ENCODE measurements at places on chromosomes 7 and 10. TPM values are rescaled to one million over a fixed set of nuclear protein-coding genes. Genes with fewer than 3 reads are reported as not detected.

DNA sequence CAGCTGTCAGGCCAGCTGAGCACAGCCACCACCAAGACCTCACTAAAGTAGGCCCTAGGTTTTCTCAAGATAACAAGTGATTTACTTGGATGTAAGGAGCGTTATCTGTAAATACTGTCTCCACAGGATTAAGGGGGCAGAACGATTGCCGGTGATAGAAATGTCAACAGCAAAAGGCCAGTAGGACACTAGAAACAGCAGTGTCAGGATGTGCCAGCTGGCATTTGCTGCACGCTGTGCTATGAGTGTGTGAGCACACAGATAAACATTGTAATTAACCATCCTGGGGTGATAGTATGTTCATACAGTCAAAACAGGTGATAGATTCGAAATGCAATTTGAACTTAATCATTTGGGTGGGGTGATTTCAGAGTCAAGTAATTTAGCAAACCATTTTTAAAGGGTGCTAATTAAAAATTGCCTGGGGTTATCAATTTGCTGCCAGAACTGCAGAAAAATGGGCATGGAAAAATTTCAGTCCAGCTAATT lies 36.3 kb upstream of the NOBOX start:
- H3K36me3 ChIP-seq: no peaks in the 10 kb centered on the region
- no peaks in the 10 kb centered on the region for H3K27me3 ChIP-seq
- DNase-seq: no peak
- H3K4me1 ChIP-seq: peaks cover 9% of the 10 kb centered on the region

DNA sequence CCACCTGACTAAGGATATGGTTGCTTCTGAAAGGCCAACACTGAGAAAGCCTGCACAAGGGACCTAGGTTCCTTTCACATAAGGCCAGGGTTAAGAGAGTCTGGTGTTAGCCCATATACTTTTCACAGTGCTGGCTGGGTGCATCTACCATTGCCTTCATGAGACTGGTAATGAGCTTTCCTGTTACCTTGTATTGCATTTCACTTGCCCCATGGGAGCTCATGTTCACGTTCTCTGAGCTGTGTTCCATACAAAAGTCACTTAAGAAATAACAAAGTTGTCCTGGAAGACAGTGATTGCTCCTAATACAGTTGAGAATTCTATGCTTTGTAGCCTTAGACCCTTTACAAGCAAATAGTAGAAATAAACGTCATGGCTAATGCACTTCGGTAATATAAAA lies 337.8 kb upstream of the TEX47 start:
- no peak overlapping the region for H3K27ac ChIP-seq
- no peaks in the 10 kb centered on the region for H3K27me3 ChIP-seq
- no peak overlapping the region for H3K4me3 ChIP-seq
- H3K4me1 ChIP-seq: no peaks in the 10 kb centered on the region
- no peaks in the 10 kb centered on the region for H3K36me3 ChIP-seq

The LMBR1 gene
- total RNA-seq: 89.1 TPM

The PILRA gene
- 3.9 TPM for total RNA-seq

DNA sequence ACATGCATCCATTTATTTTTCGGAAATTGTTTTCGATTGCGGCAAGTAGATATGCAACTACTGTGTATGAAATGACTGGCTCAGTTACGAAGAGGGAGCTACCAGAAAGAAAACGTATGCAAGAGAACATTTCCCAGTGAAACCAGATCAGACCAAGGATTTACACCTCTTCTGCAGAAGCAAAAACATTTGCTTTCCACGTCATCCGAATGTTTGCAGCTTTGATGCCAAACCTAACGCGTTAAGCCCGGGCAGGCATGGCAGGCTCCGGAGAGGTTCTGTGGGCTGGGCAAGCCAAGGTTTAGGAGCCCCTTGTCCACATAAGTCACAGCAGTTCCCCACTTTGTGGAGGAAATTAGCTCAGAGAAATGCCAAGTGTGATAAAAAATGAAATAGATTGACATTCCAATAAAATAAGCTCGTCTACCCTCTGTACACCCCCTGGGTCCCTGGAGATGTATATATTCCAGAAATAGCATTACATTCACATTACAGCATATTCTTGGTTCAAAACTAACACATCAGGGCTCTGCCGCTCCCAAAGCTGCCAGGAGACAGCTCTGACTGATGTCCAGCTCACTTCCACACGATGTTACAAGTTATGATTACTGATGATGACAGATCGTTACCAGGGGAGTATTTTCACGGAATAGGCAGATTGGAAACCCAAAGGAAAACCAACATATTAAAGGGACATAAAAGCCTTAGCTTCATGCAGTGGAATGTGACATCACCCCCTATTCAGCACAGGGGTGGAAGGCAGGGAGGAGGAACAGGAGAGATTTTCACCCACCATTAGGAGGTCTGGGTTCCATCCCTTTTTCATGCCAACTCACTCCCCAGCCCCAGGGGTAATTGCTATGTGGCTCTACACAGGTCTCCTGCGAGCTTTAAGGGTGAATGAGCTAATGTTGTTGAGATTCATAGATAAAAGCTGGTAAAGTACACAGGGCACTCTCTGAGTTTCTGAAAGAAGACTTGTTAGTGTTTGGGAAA lies 81.5 kb downstream of the LYZL1 start:
- no peaks in the 10 kb centered on the region for H3K4me1 ChIP-seq
- peaks cover 9% of the 10 kb centered on the region for H3K27me3 ChIP-seq
- no peak for DNase-seq
- no peak overlapping the region for H3K4me3 ChIP-seq
- H3K36me3 ChIP-seq: no peaks in the 10 kb centered on the region
- no peak overlapping the region for H3K27ac ChIP-seq

GRCh38 chr10:88080213-88080612 lies 216.8 kb downstream of the PTEN start:
- no peaks in the 10 kb centered on the region for H3K36me3 ChIP-seq
- H3K27me3 ChIP-seq: no peaks in the 10 kb centered on the region
- DNase-seq: no peak
- H3K27ac ChIP-seq: peak overlapping the region; percentile 89
- H3K4me3 ChIP-seq: peak overlapping the region; percentile 7

DNA sequence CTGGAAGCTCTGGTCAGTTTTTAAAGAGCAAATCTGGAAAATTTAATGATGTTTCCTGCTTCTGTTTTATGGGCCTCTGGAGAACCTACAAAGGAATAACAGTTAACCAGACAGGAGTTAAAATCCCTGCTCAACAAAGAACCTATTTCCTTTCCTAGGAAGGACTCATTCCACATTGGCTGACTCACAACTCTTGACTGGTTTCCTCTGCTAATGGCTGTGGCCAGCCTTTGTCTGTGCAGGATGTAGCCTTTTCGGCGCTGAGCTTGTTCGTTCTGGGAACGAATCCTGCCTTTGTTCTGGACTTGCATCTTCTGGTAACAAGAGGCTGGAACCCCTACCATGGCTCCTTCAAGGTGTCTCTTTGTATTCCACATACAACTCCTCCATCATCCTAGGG lies 112.8 kb upstream of the PDCD4 start:
- no peak overlapping the region for H3K4me3 ChIP-seq
- no peak overlapping the region for H3K27ac ChIP-seq
- no peak for DNase-seq
- no peaks in the 10 kb centered on the region for H3K36me3 ChIP-seq
- H3K27me3 ChIP-seq: no peaks in the 10 kb centered on the region

The SLC26A5 gene
- not detected for total RNA-seq

- H3K27ac ChIP-seq: no peak overlapping the region
- DNase-seq: no peak
- no peaks in the 10 kb centered on the region for H3K36me3 ChIP-seq
These were observed 4.6 kb downstream of the HSPA12A start for GRCh38 chr10:116737627-116738327.

- peaks cover 4% of the 10 kb centered on the region for H3K27me3 ChIP-seq
- H3K36me3 ChIP-seq: no peaks in the 10 kb centered on the region
- no peaks in the 10 kb centered on the region for H3K4me1 ChIP-seq
These were observed 8.6 kb upstream of the UPF2 start for GRCh38 chr10:12051241-12051640.

GRCh38 chr10:34403512-34403911 lies 411.6 kb downstream of the PARD3 start:
- no peak for DNase-seq
- H3K4me3 ChIP-seq: no peak overlapping the region
- H3K36me3 ChIP-seq: peaks cover 1% of the 10 kb centered on the region
- no peak overlapping the region for H3K27ac ChIP-seq
- no peaks in the 10 kb centered on the region for H3K27me3 ChIP-seq

DNA sequence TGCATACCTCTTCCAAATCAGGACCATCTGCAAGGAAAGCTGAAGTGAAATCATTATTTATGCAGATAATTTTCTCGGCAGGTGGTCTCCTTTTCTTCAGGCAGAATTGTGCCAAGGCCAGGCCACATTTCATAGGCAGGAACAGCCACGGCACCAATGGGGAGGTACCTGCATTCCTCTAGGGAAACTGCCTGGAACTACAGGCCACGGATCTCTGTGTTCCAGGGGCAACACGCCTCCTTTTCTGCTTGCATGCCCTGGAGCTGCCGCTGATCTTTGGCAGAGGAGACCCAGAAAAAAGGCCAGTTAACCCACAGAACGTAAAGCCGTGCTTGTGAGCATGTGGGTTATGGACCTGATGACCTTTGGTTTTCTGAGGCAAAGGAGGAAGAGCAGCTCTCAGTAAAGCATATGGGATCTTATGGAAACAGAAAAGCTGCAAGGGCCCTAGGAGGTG lies 111.2 kb upstream of the KIAA1217 start:
- H3K27ac ChIP-seq: no peak overlapping the region
- no peak overlapping the region for H3K4me3 ChIP-seq
- H3K27me3 ChIP-seq: peaks cover under 1% of the 10 kb centered on the region
- peaks cover 5% of the 10 kb centered on the region for H3K36me3 ChIP-seq
- DNase-seq: no peak

DNA sequence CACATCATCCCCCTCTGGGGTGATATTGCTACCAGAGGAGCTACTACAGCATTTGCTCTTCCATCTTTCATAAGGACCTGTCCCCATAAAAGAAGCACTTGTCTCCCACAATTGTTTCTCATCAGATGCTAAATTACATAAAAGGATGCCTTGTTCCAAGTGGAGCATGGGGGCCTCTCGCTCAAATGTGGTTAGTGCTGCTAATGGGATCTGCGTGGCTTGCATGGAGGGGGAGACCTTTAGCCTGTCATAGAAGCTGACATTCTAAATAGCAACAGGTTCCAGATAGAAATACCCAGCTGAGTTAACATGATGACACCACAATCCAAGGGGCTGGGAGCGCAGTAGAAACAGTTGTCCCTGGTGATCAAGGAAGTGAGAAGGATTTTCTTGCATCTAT lies 257.9 kb downstream of the SFMBT2 start:
- no peaks in the 10 kb centered on the region for H3K36me3 ChIP-seq
- no peak for DNase-seq
- H3K4me3 ChIP-seq: no peak overlapping the region
- H3K4me1 ChIP-seq: peaks cover 1% of the 10 kb centered on the region

DNA sequence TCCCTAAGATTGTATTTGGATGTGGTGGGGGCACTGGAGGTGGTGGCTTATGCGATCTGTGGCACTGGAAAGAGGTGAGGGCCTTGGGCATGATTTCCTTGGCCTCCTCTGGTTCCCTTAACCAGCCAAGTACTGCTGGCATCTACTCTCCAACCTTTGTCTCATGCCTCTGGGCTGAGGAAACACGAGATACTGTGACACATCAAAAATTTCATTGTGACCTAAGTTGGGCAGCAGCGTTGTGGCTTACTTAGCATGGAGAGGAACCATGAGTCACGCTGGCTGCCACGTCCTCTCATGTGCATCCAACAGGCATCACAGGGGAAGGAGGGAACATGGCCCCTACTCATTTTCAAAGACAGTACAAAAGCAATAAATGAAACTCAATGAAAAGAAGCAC lies 29.7 kb upstream of the GSDME start:
- no peak overlapping the region for H3K4me3 ChIP-seq
- peaks cover 4% of the 10 kb centered on the region for H3K36me3 ChIP-seq
- H3K4me1 ChIP-seq: no peaks in the 10 kb centered on the region
- no peak overlapping the region for H3K27ac ChIP-seq
- H3K27me3 ChIP-seq: no peaks in the 10 kb centered on the region

Measured in progenitor cell of endocrine pancreas (in vitro differentiated cells).